ENCODE measurements at places on chromosomes 3 and 15.

- no peak for DNase-seq
Observed at GRCh38 chr3:107411056-107411455, 33.8 kb downstream of the CCDC54 start.

- no peak for DNase-seq
Observed at GRCh38 chr3:7657214-7658112, 796.5 kb downstream of the GRM7 start.

DNA sequence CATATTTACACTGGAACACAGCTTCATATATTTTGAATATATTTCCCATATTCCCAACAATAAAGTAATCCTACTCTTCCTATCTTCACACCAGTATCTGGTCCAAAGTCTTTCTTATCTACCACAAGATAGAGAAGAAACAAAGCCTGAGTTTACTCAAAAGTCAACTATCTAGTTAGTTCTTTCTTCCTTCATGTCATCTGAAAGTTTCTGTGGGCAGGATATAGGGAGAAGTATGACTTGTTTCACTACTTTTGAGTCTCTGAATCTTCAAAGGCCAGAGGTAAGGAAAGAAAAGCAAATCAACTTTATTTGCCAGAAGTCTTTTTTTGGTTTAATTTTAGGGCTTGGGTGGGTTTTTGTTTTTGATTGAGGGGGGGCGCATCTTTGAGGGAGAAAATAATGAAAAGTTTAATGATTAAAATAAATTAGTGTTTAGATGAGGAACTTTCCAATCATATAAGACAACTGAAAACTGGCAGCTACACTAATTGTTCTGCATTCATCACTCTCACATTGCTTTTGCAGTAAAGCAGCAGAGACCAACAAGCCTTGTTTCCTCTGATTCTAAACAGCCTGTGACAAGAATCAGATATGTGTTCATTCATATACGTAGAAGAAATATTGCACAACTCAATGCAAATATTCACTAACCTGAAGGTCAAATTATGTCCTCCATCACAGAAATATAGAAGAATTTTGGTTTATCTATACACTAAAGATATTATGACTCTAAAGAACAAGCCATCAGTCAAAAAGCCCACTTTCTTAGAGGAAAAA is 421.4 kb downstream of the SHQ1 start:
- no peak for DNase-seq

- no peak for DNase-seq
Observed at GRCh38 chr3:119223511-119223910, 17.2 kb downstream of the B4GALT4 start.

DNA sequence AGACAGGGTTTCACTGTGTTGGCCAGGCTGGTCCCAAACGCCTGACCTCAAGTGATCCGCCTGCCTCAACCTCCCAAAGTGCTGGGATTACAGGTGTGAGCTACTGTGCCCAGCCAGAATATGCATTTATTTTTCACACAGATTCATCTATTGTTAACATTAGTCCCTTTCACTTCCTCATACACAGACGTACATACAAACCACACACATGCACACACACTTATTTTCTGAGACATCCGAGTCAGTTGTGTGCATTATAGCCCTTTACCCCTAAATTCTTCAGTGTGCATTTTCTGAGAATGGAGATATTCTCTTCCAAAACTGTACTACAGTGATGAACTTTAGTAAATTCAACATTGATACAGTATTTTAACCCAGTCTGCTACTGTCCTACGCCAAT is 15.0 kb upstream of the MEX3B start:
- DNase-seq, result no peak

DNA sequence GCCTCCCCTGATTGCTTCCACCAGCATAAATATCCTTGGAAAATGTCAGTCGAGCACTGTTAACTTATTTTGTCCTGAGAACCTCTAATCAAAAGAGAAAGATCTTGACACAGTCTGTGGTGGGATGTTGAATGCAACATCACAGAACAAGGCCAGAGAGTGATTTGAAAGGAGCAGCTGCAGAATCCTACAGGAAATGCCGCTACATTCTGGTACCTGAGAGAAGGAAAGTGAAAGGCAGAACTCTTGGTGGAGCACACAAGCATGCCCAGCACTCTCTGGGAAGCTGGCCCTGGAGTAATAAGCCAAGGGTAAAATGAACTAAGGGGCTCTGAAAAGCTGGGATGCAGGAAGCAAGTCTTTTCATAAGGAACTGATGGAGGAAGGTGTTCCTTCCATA is 75.8 kb downstream of the CBLB start:
- DNase-seq, result no peak

DNA sequence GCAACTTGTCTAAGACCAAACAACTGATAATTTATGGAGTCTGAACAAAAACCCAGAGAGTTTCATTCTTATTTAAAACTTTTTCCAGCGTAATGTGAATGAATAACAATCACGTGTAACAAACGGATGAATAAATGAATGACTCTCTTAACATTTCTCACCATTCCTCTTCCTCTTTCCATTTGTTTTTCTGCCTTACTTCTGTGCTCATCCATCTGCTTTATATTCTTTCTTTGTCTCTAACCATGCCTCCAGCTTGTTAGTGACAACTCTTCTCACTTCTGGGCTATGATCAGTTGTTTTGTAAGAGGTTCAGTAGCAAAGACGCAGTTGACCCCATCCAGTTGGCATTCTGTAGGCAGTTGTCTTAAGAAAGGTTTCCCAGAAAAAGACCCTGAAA is 133.7 kb upstream of the MB21D2 start:
- no peak for DNase-seq

GRCh38 chr3:8839607-8840325 is 70.4 kb upstream of the OXTR start:
- no peak for DNase-seq

DNA sequence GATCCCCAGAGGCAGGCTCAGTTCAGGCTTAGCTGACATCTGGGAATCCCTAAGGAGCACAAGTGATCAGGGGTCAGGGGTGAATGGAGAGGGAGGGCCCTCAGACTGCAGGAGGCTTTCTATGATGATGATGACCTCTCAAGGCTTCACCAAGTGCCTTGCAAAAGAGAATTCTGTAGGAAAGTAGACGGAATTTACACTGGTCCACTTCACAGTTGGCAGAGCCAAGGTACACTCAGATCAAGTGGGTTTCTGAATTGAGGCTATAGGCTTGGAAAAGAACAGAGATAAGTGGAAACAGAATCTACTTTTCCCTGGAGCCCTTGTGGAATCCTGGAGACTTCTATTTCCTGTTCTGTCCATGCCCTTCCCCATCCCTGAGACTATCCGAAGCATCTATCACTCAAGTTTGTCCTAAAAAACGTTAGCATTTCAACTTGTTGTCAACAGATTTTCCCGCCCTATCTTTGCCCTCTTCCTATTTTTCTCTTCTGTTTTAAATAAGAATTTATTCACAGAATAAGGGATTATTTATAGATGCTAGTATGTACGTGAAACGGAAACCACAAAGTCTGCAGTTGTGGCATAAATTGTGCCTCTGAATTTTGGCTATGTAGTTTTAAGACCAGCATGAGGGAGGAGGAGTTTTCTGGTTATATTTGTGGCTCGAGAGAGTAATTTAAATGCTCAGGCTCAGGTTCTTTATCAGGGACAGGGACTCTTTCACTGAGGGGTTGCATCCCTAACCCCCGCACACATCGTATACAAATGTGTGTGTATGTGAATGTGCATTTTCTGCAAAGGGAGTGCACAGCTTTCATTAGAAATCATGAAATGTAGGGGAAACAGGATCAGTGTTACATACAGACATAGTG is 12.8 kb downstream of the GCSAM start:
- no peak for DNase-seq

DNA sequence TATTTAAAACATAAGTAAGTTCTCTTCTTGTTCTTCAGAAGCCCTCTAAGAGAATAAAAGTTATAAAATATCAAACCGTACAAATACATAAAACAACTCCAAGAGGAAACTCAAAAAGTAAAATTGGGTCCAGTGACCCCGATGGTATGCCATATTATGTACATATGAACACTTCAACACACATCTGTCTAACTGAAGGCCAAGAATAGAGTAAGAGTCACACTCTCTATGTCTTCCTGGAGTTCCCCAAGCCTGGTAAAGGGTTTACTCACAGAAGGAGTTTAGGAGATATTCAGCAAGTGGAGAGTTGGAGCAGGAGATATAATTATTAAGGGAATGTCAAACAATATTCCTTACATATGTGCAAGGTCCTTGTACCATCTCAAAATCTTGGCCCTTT is 101.3 kb upstream of the EIF1B start:
- no peak for DNase-seq

DNA sequence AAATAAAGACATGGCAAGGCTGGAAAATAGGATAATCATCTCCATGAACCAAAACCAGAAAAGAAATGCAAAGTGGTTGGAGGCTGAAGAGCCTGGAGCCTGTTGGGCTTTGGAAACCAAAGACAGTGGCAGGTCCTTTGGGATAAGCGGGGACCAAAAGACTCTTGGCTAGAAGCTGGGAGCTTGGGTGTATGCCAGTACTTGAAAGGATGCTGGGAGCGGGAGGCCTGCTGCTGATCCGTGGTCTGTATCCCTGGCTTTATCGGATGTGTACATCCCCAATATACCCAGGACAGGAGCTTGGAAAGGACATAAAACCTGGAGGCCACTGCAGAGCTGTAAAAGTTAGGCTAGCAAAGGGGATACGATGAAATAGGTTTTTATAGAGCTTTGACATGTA is 1.3 kb upstream of the CHRNB4 start:
- DNase-seq, result no peak

DNA sequence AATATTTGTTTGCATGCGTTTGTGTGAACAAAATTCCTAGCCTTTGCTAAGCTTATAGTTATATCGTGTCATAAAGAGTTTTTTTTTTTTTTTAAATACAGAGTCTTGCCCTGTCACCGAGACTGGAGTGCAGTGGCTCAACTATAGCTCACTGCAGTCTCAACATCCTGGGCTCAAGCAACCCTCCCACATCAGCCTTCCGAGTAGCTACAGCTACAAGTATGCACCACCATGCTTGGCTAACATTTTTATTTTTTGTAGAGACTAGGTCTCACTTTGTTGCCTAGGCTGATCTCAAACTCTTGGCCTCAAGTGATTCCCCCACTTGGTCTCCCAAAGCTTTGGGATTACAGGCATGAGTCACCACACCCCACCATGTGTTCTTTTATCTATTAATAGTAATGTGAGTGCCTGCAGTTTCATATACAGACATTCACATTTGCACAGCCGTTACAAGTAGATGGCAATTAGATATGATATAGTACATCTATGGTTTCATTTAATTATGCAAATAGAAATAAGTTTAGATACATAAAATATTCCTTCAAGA is 848.6 kb downstream of the PDCD6IP start:
- no peak for DNase-seq

GRCh38 chr3:176692966-176693785 is 504.1 kb downstream of the TBL1XR1 start:
- DNase-seq, result no peak

GRCh38 chr3:51966016-51966415 is 1.2 kb downstream of the PCBP4 start:
- no peak for DNase-seq

GRCh38 chr3:30004481-30004880 is 601.9 kb upstream of the TGFBR2 start:
- no peak for DNase-seq

GRCh38 chr3:160754371-160754854 is 1.6 kb upstream of the PPM1L start:
- DNase-seq, result peak; percentile 43

- DNase-seq, result peak; percentile 62
Observed at GRCh38 chr15:57708047-57708446, 1.5 kb downstream of the POLR2M start.

GRCh38 chr3:116302087-116302747 is 143.1 kb downstream of the LSAMP start:
- no peak for DNase-seq

DNA sequence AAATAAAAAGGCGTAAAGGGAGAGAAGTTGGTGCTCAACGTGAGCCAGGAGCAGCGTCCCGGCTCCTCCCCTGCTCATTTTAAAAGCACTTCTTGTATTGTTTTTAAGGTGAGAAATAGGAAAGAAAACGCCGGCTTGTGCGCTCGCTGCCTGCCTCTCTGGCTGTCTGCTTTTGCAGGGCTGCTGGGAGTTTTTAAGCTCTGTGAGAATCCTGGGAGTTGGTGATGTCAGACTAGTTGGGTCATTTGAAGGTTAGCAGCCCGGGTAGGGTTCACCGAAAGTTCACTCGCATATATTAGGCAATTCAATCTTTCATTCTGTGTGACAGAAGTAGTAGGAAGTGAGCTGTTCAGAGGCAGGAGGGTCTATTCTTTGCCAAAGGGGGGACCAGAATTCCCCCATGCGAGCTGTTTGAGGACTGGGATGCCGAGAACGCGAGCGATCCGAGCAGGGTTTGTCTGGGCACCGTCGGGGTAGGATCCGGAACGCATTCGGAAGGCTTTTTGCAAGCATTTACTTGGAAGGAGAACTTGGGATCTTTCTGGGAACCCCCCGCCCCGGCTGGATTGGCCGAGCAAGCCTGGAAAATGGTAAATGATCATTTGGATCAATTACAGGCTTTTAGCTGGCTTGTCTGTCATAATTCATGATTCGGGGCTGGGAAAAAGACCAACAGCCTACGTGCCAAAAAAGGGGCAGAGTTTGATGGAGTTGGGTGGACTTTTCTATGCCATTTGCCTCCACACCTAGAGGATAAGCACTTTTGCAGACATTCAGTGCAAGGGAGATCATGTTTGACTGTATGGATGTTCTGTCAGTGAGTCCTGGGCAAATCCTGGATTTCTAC is at the start of gene RARB:
RARB (plus strand) TSS at position 322 of the 847 bp plus-strand sequence; CDS start at position 791, 469 bp downstream.
- DNase-seq, result peak; percentile 57

- DNase-seq, result no peak
Observed at GRCh38 chr3:39819899-39820298, 10.5 kb downstream of the MYRIP start.

GRCh38 chr15:41804916-41805666 is 22.8 kb upstream of the JMJD7 start:
- peak; percentile 59 for DNase-seq

DNA sequence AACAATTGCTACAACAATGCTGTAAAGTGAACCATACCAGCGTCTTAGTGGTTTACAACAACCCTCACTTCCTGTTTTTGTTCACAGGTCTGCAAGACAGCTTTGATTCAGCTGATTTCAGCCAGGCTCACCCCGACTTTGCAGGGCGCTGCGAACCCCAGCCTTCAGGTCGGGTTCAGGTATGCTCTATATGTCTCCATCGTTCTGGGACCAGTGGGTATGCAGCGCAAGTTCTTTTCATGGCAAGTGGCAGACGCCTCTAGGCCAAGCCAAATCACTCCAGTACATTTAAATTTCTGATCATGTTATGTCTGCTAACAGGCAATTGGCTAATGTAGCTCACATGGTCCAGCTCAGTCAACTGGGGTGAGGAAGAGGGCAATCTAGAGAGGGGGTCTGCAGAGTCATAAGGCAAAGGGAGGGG is 52.4 kb upstream of the RGMA start:
- DNase-seq, result no peak

- no peak for DNase-seq
Observed at GRCh38 chr15:95681836-95682544, 648.5 kb upstream of the NR2F2 start.

DNA sequence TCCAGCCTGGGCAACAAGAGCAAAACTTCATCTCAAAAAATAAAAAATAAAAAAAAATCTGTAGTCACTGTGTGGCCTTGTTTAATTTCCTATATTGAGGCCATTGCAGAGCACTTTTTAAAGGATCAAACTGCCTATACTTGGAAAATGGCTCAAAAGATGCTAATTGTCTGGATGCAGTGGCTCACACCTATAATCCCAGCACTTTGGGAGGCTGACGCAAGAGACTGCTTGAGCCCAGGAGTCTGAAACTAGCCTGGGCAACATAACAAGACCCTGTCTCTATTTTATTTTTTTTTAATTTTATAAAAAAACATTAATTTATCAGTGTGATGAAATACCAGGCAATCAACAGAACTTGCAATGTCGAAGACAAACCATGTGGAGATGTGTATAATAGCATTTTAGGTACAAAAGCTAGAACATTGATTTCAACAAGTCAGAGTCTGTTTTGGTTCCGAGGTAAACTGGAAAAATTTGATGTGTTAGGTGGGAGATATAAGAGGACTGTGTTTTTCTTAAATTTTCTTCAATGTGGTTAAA is 47.0 kb upstream of the SETD2 start:
- DNase-seq, result no peak

All from lung microvascular endothelial cell (primary cell).